ELR (cell line): ENCODE measurements at places on chromosomes 12 and 14.

DNA sequence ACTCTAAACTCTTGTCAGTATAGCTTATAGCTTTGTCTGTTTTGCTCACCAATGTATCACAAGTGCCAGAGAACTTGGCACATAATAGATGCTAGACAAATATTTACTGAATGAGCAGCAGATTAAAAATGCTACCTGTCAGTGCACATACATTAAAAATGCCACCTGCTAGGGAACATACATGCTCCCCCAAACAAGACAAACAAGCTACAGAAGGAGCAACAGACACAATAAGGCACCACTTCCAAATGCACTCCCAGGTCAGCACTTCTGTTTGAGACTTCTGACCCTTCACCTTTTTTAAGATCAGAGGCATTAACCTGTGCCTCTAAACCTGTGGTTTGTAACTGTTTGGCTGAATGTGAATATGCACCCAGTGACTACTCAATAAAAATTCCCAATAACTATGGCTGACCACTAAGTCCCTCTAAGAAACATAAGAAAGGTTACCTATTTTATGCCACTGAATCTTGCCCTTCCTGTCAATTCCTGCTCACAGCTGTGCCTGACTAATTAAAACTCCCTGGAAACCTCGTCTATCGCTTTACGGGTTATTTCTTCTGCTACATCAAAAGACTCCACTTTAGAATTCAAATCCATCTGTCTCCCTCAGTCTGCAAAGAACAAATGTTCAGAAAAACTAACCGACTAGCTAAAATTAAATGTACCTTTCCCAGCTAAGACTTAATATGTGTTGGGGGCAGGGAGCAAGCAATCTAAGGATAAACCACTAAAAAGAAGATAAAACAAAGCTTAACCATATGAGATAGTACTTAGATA, 41.0 kb downstream of the HECTD4 start:
- no peak for DNase-seq

DNA sequence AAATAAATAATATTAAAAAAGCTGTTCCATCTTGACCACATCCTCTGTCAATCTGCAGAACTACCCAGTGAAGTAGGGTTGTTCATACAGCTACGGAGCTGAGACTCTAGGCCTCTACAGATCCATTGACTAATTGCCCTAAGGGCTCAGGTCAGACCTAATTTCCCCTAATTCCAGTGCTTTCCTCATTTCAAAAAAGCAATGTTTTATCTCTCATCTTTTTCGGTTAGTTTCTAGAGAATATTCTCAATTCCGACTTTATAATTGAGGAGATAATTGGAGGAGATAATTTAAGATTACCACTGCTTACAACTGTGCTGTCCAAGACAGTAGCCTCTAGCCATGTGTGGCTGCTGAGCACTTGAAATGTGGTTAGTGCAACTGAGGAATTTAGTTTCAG, 167.1 kb downstream of the KIF21A start:
- no peak for DNase-seq

DNA sequence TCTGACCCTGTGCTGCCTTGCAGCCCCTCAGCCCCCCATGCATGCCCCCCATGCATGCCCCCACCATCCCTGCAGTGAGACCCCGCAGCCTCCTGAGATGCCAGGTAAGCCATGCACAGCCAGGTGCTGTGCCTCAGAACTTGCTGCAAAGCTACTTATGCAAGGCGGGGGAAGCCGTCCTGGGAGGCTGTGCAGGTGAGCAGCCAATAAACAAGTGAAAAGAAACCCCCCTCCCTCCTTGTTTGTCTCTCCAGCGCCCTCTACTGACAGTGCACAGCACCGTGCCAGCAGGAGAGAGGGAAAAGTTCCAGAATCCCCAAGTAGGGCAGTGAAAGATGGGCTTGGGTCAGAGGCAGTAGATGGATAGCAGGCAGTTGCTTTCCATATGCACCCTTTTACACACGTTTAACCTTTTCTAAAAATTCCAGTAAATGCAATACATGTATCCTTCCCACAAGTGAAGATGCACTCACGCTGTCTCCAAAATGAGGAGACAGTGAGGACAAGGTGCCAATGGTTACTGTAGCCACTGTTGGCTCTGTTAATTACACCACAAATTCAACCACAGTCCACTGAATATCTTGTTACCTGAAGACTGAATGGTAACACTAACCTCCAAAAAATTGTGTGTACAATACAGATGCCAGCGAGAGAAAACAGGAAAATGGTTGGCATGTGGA, 18.0 kb downstream of the TNFAIP2 start:
- DNase-seq = peak; percentile 70

- no peak for DNase-seq
Observed at GRCh38 chr14:102885737-102886447, 36.6 kb upstream of the AMN start.

- no peak for DNase-seq
Observed at GRCh38 chr14:69943084-69943780, 64.0 kb downstream of the SMOC1 start.

- DNase-seq = peak; percentile 61
Observed at GRCh38 chr12:110916295-110916875, 4.0 kb downstream of the MYL2 start.

DNA sequence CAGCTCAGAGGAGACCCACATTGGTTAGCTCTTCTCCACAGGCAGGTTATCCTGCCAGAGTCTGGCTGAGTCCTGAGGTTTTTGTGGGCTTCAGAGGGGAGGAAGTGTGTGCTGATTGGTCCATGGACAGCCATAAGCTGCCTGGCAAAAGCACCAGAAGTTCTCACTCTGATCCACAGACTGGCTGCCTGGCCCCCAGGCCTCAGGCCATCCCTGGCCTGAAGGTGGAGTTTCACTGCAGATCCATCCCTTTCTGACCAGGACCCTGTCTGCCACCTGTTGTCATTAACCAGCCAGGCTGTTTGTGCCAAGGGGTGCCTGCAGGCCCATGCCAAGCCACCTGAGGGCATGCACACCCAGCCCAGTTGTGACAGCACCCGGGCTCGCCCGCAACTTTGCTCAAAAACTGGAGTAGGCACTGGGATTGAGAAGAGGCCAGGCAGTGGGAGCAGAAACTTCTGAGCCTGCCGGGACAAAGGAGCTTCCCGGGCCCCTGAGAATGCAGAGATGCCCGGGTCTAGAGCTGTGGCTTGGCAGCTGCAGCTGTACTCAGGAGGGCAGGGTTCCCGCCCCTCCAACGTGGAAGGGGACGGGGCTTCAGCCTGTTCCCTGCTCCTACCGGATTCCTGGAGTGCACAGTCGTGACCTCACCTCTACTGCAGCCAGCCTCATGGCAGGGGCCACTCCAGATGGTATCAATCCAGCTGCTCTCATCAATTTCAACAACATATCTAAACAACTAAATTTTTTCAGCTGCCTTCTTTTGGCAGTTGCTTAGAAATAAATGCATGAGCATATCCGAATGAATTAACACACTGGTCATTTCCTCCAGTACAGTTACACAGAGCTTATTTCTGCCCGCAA, 1277.3 kb downstream of the SLC16A7 start:
- DNase-seq = no peak

DNA sequence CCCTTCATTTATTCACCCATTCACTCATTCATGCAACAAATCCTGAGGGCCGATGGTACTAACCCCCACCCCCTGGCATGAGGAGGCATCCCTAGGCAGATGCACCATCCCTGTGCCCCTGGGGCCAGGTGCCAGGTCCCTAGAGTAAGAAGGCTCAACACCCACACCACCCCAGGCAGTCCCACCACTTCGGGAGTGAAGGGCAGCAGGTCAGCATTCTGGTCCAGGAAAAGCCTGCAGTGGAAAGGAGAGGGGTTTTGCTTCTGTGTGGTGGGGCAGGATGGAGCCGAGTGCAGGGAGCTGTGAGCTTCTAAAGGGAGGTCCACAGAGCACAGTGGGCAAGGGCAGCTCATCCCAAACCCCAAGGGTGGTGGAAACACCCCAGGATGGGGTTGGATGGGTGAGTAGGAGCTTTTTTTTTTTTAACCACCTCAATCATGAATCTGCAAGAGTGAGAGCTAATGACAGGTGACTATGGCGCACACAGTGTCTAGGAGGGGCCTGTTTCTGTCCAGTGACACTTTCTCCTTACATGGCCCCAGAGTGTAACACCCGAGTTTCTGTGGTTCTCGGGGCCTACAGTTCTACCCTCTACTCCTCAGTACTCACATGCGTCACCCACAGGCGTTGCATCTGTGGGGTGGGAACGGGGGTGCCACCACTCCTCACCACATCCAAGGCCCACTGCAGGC, 414.3 kb downstream of the TMEM121 start:
- no peak for DNase-seq

DNA sequence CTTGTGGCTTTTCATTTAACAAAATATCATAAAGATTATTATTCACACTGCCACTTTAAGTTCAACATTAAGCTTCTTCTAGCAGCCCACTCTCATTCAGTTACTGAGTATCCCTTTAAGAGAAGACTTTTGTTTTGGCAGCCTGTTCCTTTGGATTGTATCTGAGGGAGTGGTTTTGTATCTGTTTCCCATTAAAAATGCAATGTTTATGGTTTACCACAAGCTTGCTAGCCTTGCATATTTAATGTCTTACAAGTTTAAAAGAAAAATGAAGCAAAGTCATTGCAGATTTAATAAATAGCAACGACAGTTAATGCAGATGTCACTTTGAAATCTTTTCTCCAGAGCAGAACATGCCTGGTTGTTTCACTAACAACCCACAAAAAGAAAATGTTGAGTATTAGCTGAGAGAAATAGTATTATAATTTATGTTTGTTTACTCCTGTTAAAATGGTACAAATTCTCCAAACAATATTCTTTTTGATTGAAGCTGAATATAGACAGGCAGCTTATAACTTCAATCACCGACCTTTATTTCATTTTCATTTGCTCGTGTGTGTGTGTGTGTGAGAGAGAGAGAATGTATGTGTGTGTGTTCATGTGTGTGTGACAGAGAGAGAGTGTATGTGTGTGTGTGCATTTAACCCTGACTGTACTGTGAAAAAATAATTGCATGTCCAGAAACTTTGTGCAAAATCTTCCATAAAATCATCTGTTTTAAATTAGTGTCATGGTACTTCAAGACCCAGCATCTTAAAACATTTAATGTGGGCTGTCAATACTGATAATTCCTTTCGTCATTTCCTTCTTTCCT, 1.8 kb downstream of the DCN start:
- DNase-seq = peak; percentile 44

GRCh38 chr12:47082283-47082682, 2.5 kb upstream of the AMIGO2 start:
- DNase-seq = no peak

- no peak for DNase-seq
Observed at GRCh38 chr12:77044721-77045120, 20.6 kb downstream of the E2F7 start.

DNA sequence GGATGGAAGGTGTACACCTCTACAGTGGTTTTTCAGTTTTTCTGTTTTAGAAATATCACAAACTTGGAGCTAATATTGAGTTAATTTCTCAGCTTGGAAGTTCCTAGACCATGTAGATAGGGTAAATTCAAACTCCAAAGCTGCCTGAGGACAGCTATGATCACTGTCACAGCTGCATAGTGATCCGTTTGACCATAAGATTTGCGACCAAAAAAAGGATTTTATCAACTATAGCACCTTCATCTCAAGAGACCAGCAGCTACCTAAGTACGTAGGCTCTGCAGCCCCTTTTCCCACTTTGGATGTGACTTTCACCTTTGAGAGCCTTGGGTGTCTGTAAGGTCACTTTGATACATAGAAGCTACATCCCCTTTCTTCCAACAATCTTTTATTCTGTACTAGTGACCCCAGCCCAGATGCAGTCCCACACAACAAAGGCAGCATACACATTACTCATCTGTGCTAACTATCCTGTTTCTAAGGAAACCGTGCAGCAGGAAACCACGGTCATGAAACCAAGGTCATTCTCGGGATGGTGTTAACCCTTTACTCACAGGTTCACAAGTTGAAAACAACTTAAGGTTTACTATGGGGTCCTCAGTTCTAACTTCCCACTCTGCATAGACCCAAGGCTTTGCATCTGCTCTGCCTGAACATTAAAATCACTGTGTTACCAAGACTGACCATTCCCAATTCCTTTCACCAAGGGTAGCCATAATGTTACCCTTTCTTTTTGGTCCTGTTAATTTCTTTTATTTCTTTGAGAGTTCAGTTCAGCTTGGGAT, 75.4 kb downstream of the IFT81 start:
- peak; percentile 85 for DNase-seq

- DNase-seq = no peak
Observed at GRCh38 chr14:51954031-51954430, 35.3 kb upstream of the RTRAF start.

GRCh38 chr12:61629702-61630101, 630.5 kb upstream of the USP15 start:
- no peak for DNase-seq

GRCh38 chr12:49636979-49637755, 13.8 kb downstream of the PRPF40B start:
- peak; percentile 81 for DNase-seq

- peak; percentile 38 for DNase-seq
Observed at GRCh38 chr14:23005451-23006187, 4.3 kb downstream of the C14orf93 start.

DNA sequence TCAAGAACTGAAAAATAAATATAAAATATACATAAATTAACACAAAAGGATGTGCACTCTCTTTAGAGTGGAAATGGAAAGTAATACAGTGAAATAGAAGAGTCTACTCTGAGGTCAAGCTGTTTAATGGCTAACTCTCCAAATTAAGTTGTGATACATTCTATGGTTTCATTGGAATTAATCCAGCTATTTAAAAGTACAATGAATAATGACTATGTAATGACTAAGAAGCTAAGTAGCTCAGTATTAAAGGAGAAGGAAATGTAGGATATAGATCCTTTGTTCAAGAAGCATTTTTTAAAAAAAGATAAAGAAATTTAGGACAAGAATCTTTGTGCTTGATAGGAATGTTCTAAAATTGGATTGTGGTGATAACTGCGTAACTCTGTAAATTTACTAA, 85.3 kb downstream of the LRP6 start:
- peak; percentile 78 for DNase-seq

- peak; percentile 90 for DNase-seq
Observed at GRCh38 chr14:56579345-56580220, at the start of gene TMEM260. TMEM260 (plus strand) TSS chr14:56579798; CDS start chr14:56579915, 117 bp downstream.

- DNase-seq = no peak
Observed at GRCh38 chr12:20527417-20528163, 159.3 kb downstream of the PDE3A start.

DNA sequence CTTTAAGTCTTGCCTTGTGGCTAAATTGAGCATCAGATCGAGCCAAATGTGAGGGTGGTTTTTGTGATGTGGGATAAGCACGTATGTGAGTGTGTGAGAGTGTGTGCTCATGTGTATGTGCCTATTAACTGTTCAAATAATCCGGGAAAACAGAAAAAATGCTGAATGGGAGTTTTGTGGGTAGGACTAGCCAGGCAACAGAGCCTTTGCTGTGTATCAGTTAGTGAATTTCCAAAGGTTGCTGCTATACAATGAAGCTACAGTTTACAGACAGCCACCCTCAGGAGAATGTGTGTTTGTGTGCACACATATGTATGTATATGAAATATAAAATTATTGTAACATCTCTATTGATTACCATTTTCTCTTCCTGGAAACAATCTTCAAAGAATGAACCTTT, 154.0 kb downstream of the SOX5 start:
- DNase-seq = no peak

- DNase-seq = no peak
Observed at GRCh38 chr14:99015833-99016232, 256.2 kb downstream of the BCL11B start.

- peak; percentile 82 for DNase-seq
Observed at GRCh38 chr14:54175298-54175942, 218.8 kb upstream of the BMP4 start.
